ENCODE measurements at places on chromosomes 13 and 19.

DNA sequence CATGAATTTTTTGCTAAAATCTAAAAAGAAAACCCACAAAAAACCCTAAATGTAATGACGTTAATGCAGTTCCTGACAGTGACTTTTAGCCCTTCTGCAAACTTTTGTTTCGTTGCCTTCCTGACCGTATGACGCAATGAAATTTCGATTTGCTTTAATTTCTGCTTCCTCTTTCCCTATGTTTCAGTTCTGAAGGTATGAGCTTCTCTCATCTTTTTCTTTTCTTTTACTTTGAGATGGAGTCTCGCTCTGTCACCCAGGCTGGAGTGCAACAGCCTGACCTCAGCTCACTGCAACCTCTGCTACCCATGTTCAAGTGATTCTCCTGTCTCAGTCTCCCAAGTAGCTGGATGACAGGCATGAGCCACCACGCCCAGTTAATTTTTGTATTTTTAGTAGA is 6.1 kb upstream of the LILRA5 start:
- DNase-seq: no peak

- no peak for DNase-seq
Observed at GRCh38 chr13:34671137-34671536, 270.9 kb upstream of the NBEA start.

GRCh38 chr19:7480222-7480969 is 8.4 kb downstream of the PEX11G start:
- no peak for DNase-seq

GRCh38 chr19:50663482-50663790 is 14.2 kb downstream of the C19orf81 start:
- no peak for DNase-seq

- DNase-seq: no peak
Observed at GRCh38 chr19:53285087-53285486, 17.6 kb upstream of the VN1R4 start.

- peak; percentile 65 for DNase-seq
Observed at GRCh38 chr19:2270423-2271233, 11.3 kb downstream of the PEAK3 start.

- DNase-seq: no peak
Observed at GRCh38 chr13:97274829-97275649, 52.9 kb downstream of the MBNL2 start.

DNA sequence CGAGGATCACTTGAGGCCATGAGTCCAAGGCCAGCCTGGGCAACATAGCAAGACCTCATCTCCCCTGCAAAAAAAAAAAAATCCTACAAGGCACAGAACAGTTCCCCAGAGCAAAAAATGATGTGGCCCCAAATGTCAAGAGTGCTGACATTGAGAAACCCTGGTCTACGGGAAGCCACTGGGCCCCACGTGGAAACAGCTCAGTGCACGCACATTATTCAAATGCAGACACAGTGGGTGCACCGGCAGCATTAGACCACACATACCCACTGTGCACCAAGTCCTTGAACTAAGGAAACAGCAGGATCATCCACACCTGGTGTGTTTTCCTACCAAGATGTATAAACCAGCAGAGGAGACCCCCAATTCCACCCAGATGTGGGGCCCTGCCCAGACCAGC is 35.0 kb upstream of the ADGRE5 start:
- no peak for DNase-seq

DNA sequence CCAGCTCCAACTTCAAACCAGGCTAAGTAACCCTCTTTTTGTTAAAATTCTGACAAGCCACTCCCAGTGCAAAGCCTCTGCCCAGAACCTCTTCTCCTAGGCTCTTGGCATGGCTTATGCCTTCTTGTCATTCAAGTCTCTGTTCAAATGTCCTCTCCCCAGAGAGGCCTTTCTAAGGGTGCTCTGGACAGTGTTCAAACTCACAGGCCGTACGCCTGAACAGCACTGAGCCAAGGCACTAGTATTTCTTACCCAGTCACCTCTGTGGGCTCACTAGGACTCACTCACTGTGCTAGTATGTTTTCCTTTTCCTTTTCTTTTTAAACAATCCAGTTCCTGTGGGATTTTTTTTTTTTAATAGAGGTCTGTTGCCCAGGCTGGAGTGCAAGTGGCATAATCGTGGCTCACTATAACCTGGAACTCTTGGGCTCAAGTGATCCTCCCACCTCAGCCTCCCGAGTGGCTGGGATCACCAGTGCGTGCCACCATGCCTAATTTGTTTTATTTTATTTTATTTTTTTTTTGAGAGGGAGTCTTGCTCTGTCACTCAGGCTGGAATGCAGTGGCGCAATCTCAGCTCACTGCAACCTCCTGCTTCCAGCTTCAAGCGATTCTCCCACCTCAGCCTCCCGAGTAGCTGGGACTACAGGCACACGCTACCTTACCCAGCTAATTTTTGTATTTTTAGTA is 2.3 kb upstream of the ASF1B start:
- DNase-seq: no peak

DNA sequence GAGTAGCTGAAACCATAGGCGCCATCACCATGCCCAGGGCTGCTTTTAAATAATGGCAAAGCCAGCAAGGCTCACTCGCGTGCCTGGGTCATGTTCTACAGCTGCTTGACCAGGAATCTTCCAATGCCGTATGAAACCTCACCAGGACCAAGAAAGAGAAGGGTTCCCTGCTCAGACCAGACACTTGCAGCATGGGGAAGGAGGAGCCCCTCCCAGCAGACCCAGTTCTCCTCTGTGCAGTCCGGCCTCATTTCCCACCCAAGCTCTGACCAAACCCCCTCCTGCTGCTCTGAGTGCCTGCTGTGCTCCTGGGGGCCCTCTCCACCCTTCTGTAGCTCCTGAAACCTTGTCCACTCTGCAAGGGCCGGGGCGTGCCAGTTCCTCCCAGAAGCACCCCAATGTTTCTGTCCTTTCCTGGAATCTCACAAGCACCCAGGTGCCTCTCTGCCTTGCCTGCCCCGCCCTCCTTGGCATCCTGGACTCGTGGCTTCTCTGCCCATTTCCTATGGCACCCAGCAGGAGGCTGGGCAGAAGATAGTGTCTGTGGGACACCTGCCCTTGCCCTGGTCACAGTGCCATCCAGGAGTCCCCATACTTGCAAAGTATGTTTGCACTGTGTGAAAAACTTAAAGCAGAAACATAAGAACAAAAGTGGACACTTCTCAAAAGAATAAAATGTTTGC is 6.8 kb upstream of the SLC7A9 start:
- no peak for DNase-seq

- no peak for DNase-seq
Observed at GRCh38 chr13:47474839-47475238, 526.2 kb downstream of the SUCLA2 start.

DNA sequence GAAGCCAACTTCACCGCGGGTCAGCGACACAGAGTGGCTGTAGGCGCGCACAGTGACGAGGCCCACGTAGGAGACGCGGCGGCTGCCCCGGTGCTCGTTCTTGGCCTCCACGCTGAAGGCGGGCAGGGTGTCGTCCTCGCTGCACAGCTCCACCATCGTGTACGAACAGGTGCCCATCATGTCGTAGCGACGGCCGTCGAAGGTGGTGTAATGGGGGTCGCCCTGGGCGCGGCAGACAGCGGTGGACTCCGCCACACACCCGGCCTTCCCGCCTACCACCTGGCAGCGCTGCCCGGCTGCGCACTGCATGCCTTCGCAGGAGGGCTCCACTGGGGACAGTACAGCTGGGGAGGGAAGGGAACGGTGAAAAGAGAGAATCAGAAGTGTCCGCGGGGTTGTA is 10.0 kb downstream of the FCGBP start:
- DNase-seq: no peak

- DNase-seq: no peak
Observed at GRCh38 chr13:110576070-110576394, 14.5 kb upstream of the RAB20 start.

DNA sequence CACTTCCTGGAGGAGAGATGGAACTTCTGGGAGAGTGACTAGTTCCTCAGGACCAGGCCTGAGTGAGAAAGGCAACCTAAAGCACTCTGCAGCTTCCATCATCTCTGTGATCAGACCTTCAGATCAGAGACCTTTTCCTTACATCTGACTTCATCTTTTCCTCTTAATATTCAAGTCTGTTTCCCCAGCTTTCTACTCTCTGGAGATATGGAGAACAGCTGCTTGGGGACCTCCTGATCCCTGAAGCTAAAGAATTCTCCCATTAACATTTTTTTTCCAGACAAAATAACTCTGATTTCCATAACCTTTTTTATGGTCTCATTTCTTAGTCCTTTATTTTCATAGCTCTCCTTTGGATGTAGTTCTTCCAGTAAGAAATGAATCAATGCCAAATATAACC is 133.4 kb upstream of the FNDC3A start:
- DNase-seq: no peak

- DNase-seq: no peak
Observed at GRCh38 chr19:14772467-14772866, 5.9 kb downstream of the ADGRE2 start.

DNA sequence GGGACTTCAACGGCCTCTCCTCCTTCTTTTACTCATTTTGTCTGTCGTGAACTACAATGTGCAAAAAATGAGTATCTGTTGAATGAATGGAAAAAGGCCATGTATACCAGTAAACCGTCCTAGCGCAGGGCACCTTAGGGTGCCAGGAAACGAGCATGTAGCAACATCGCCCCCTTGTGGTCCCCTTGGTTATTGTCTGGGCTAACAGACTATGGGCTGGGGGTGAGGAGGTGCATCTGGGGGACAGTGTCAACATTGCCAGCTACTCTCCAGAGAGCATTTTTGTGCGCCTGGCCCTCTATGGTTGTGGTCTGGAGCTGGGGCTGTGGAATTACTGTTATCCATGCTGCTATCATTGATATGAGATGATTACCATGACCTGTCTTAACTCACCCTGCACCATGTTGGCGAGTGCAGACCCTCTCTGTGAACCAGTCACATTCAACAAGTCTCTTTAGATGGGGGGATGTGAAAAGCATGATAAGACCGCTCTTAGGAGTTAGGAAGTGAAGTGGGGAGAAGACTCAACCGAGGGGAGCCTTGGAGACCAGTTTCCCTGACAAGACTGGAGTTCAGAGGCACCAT is 22.8 kb upstream of the SIGLEC11 start:
- DNase-seq: peak; percentile 48

DNA sequence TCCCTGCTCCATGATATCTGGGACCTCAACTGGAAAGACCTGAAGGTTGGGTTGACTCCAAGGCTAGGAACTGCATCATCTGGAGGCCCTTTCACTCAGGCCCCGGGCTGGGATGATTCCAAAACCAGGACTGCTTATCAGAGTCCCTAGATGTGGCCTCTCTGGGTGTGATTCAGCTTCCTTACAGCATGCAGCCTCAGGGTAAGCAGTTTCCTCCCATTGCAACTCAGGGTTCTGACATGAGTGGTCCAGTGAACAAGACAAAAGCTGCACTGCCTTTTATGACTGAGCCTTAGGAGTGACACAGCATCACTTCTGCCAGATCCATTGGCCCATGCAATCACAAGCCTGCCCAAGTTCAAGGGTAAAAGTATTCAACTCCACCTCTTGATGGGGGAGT is 502.8 kb downstream of the COG6 start:
- no peak for DNase-seq

DNA sequence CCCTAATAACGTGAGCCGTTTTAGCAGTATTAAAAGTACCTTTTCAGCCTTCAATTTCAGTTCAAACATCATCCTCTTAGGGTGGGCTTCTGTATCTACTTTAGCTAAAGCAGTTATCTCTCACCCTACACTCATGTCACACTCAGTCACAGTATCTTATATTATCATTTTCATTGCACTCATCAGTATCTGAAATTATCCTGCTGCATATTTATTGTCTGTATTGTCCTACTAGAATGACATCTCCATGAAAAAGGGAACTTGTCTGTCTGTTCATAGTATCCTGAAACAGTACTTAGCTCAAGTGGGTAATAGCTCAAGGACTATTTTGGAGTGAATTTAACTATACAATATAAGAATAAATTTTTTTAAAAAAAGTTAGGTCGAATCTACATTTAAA is 19.9 kb upstream of the RFC3 start:
- DNase-seq: no peak

- DNase-seq: peak; percentile 76
Observed at GRCh38 chr19:42132851-42133528, 744 bp upstream of the POU2F2 start.

DNA sequence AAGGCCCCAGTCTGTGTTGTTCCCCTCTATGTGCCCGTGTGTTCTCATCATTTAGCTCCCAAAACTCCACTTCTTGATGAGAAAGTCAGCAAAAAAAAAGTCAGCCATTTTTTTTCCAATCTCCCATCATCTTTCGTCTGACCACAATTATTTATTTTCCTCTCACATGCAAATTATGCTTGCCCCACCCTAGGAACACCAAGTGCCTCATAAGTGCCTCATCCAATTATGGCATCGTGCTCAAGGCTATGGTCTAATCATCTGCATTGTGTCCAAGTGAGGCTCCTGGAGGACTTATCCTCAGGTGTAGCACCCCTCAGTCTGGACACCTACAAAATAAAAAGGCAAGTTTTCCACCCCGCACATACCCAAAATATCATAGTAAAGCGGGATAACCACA is 20.8 kb upstream of the IPO5 start:
- DNase-seq: no peak

GRCh38 chr13:61277586-61278276 is 137.9 kb downstream of the PCDH20 start:
- DNase-seq: no peak

DNA sequence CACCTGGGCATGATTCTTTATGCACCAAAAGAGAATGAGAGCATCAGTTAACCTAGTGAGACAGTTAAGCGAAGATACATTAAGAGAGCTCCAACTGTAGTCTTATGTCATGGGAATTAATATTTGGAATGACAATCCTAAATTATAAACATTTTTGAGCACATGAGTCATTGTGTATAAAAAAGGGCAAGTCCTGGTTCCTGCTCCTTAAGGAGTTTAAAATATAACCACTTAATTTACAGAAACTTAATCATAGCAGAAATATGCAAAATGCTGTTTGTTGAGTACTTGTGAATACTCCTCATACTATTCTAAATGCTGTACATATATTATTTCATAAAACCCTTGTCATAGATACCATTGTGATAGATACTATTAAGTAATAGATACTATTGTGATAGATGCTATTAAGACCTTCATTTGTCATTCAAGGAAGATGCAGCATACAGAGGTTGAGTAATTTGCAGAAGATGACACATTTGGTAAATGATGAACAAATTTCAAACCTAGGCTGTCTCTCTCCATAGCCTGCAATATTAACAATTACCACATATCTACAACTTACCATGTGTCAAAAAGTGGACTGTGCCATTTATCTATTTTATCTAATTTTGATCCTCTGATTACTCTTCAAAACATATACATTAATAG is 301.0 kb downstream of the TBC1D4 start:
- DNase-seq: no peak

GRCh38 chr13:99514801-99515200 is 13.5 kb downstream of the TM9SF2 start:
- DNase-seq: no peak

All from effector memory CD4-positive, alpha-beta T cell (primary cell).